ENCODE measurements at places on chromosomes 1 and 21.

DNA sequence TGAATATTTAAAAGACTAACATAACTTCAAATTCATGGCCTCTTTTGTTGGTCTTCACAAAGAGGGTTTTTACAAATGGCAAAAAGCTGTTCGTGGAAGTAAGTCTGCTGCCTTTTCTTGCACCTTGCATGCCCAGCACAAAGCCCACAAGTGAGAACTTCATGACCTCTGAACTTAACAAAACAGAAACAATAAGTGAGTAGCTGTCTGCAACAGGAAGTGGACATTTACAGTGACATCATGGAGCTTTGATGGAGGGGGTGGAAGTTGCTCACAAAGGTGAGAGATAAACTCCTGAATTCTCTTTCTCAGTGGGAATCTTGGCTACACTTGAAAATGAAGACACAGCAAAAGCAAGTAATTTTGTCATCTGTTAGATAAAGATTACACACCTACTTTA lies 303.3 kb upstream of the DEPDC1 start:
- DNase-seq: no peak

DNA sequence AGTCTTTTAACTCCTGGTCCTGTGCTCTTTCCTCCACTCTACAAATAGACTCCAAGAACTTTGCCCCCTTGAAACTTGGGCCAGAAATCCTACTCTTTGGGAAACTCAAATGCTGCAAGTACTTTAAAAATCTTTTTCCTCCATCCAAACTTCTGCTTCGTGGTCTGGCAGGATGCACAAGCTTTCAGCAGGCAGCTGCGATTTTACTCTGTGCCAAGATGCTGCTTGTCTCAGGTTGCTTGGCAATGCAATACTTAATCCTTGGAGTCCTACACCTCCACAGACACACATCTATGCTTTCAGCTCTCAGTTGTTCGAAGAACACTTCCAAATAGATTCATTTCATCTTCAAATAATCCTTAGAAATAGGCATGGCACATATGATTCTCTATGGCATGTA lies 435.3 kb upstream of the USP24 start:
- no peak for DNase-seq

- no peak for DNase-seq
These were observed 67.5 kb downstream of the MAP10 start for GRCh38 chr1:232872738-232873137.

GRCh38 chr1:9840176-9840575 lies 16.4 kb upstream of the CLSTN1 start:
- DNase-seq: no peak

DNA sequence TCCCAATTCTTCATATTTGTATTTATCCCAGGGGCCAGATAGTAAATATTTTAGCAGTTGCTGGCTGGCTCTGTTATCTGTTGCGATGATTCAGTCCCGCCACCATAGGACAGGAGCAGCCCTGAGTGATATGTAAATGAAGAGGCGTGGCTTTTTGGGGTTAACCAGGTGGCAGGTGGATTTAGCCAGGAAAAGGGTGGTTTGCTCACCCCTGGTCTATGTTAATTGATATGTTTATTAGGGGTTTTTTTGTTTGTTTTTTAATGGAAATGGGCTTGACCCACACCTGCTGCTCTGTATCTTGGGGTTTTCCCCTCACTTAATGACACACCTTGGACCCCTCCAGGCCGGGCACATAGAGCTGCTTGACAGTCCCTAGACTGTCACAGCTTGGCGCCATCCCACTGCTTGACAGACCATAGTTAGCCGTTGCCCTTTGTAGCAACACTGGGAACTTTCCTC lies 62.8 kb downstream of the PIK3CD start:
- no peak for DNase-seq

GRCh38 chr1:78090472-78091133 lies 44.8 kb downstream of the GIPC2 start:
- DNase-seq: no peak

DNA sequence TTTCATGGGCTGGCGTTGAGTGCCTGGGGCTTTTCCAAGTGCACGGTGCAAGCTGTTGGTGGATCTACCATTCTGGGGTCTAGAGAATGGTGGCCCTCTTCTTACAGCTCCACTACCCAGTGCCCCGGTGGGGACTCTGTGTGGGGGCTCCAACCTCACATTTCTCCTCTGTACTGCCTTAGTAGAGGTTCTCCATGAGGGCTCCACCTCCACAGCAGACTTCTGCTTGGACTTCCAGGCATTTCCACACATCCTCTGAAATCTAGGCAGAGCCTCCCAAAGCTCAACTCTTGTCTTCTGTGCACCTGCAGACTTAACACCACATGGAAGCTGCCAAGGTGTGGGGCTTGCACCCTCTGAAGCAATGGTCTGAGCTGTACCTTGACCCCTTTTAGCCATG lies 82.1 kb downstream of the CCDC18 start:
- DNase-seq: no peak

DNA sequence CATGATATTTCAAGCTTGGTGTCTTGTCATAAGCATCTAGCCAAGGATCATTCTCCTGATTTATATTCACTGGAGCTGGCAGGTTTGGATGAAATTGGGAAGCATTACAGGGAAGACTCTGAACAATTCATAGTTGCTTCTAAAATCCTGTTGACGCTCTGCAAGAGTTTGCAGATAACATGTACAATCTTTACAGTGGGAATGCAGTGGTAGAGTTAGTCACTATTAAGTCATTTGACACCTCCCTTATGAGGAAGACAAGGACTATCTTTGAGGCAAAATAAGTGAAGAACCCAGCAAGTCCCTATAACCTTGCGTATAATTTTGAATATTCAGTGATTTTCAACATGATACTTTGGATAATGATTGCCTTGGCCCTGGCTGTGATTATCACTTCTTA lies 45.3 kb upstream of the CRB1 start:
- DNase-seq: no peak

GRCh38 chr1:48543854-48544253 lies 71.8 kb upstream of the SPATA6 start:
- DNase-seq: no peak

GRCh38 chr1:166221316-166221715 lies 54.5 kb upstream of the FAM78B start:
- no peak for DNase-seq

DNA sequence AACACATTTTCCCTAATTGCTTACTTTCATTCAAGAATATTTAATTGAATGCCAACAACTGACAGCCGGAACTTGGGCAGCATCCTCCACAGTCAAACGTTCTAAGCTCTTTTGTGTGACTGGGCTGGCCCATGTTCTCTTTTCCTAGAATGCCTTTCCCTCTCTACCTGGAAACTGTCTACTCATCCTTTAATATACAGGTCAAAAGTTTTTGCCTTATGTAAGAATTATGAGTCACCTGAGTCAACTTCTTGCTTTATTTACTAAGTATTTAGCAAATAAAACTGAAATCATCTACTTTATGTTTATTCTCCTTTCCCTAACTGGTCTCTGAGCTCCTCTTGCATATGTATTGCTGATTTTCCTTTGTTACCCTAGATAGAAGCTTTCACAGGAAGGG lies 172.2 kb downstream of the CHRM3 start:
- DNase-seq: no peak

GRCh38 chr1:219883400-219884332 lies 44.7 kb downstream of the SLC30A10 start:
- no peak for DNase-seq

DNA sequence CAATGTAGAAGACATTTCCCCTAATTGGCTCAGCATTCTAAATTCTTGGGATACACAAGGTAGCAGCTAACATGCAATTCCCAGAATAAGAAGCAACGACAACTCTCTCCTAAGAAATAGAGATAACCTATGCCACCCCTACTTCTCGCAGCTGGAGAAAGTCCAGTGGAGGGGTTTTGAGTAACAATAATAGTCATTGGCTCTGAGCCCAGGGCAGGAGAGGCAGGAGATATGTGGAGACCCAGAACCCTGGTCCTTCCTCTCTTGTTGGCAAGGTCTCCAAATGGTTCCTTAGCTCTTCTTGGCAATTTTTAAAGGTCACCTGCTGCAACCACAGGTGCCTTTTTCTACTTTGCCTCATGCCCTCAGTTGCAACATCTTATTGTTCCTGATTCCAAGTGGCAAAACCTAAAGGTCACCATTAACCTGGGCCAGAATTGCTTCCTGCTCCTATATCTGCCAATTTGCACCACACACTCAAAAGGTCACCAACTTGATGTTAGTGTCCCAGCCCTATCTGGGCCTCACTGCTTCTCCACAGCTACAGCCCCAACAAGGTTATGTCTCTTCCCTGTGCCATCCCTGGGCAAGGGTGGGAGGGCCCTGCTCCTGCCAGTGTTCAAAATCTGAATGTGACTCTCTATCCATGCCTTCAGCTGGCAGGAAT lies 36.7 kb downstream of the TBX15 start:
- DNase-seq: no peak

GRCh38 chr1:113691184-113691583 lies 68.1 kb downstream of the PHTF1 start:
- DNase-seq: no peak

DNA sequence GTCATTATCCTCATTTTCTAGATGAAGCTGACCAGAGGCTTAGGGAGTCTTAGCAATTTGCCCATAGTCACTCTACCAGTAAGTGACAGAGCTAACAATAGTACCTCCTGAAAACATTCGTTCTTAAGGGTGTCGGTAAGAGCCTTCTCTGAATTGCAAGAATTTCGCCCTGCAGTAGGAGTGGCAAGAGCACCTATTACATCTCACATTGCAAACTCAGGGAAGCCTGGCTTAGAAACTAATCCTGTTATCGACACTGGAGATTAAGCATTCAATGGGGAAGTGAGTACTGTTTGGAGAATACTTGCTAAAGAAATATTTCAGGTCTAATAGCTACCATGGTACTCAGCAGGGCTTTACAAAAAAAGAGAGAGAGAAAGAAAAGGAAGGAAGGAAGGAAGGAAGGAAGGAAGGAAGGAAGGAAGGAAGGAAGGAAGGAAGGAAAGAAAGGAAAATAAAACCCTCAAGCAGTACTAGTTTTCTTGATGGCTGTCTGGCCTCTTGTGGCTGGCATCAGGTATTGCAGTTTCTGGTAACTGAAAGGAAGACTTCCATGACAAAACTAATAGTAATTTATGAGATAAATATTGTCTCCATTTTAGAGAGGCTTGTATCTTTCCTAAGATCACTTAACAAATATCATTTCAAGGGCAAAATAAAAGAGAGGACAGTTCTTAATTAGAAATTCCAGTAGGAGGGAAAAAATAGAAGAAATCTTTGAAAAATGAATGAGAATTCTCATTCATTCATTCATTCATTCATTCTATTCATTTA lies 10.4 kb downstream of the C1orf226 start:
- peak; percentile 16 for DNase-seq

DNA sequence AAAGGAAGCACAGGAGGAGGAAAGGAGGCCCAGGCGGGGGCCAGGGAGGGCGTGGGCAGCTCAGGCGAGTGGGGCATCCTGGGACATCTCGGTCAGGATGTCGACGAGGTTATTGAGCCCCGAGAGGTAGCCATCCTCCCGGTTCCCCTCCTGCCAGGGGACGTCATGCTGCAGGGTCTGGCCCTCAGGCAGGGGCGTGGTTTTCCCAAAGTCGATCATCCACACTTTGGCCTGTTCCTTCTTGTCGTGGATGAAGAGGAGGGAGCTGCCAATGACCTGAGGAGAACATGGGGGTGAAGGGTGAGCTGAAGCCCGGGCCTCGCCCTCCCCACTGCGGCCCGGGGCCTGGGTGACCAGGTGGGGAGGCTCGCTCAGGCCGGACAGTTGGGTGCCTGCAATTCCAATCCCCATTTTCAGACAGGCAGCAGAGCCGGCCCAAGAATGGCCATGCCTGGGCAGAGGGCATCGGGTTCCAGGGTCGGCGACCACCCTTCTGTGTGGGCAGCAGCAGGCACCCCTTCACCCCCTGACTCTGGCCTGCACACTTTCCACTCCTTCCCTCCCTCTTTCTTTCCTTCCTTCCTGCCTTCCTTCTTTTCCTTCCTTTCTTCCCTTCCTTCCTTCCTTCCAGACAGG lies 86.2 kb downstream of the STUM start:
- DNase-seq: no peak

GRCh38 chr21:16376673-16377072 lies 646.9 kb downstream of the USP25 start:
- DNase-seq: no peak

DNA sequence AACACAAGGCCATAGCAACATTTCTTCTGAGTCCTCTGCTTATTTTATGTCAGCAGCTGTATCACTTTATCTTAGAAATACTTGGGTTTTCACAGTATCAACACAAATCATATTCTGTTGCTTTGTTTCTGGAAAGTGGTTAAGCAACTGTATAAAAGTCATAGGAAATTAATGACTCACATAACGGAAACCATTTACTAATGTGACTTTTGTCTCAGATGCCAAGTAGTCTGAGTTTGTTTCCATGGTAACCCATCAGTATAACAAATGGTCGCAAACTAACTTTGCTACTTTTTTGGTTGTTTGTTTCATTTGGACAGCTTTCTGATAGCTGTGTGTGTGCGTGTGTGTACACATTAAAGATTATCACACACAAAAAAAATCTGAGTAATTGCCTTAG lies 31.1 kb downstream of the EEIG2 start:
- DNase-seq: no peak

DNA sequence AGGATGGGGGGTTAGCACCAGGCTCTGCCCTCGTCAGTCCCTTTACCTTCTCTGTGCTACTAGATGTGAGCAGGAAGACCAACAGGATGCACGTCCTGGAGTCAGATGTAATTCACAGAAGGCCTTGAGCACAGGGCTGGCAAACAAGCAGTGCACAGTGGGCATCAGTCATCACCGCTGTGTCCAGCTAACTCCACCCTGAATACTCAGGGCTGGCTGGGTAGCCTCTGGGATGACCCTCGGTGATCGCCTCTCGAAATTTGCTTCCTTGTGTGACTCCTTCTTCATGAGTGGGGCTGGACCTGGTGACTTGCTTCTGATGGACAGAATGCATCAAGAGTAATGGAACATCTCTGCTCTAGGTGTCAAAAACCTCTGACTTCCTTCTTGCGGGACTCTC lies 92.2 kb upstream of the TMPRSS2 start:
- no peak for DNase-seq

DNA sequence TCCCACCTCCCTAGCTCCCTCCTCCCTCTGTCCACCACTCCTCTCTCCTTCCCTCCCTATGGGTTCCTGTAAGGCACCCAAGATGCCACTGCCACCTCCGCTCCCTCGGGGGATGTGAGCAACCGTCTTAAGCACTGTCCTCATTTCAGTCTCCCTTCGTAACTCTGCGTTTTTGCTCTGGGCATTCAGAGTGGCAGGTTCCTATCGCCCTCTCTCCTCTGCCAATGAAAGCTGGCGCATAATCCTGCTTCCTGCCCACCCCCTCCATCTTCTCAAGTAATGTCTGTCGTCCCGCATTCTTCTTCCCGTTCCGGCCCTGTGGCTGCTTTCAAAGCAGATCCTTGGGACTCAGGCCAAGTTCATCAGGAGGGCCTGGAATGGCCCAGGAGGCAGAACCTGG lies 253.9 kb upstream of the TMEM51 start:
- no peak for DNase-seq

All from KBM-7 (cell line).